HL-60 (cell line): ENCODE measurements at places on chromosomes 1 and 21.

GRCh38 chr1:173152598-173152997 is 54.5 kb downstream of the TNFSF4 start:
- no peak for DNase-seq

DNA sequence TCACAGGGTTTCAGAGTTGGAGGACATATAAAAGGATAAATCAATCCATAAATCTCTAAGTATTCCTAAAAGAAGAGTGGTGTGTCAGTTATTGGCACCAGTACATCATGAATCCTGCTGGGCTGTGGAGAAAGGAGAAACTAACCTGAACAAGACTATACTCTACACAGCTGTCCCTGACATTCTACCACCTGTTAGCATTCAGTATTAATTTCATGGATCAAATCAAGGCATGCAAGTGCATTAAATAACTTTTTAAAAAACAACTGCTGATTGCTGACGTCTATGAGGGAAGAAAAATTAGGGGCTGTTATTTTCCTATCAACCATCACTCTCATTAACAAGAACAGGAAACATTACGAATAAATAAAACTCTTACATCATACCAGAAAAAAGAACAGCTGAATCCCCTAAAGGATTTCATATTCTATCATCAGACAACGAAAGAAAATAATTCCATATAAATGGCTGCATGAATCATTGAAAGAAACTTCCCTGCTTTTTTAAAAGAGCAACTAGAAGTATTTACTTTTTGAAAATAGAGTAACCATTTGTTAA is 121.7 kb downstream of the ATF6 start:
- DNase-seq, result no peak

GRCh38 chr1:150753416-150753815 is 12.2 kb downstream of the CTSS start:
- DNase-seq, result no peak

DNA sequence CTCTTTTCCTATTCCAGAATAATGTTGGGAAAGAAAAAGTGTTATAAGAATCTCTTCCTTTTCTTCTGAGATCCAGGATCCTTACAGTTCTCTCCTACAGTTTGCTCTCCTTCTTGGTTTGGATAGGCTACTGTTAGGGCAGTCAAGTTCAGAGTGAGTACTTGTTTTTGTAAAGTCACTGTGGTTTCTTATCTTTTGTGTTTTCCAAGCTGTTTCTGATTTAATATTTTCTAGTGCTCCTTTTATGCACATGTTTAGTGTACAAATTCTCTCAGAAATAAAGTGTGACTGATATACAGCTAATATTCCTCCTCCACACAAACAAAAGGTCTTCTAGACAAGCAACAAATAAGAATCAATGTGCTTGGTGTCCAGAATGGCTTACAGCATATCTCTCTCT is 107.7 kb downstream of the BACH1 start:
- no peak for DNase-seq

GRCh38 chr1:64950284-64950809 is 16.0 kb downstream of the JAK1 start:
- no peak for DNase-seq

- DNase-seq, result no peak
These were observed 53.4 kb downstream of the ZBTB18 start for GRCh38 chr1:244104309-244105060.

DNA sequence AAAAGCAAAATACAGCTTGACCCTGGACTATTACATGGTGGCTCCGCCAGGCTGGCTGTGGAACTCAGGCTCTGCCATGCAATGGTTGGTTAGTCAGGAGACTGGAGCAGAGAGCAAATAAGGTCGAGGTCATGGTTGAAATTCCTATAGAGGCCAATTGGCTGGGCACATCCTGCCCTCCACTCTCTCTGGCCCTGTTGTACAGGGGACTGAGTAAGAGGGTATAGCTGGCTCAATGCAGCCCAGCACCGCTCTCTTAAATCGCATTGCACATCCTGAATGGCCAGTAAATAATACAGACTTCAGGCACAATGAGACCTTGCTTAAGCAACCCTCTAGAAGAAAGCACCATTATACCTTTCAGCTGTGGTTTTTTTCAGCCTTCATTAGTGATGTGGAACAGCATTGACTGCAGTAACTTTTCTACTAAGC is 59.3 kb upstream of the PPP2R5A start:
- no peak for DNase-seq

DNA sequence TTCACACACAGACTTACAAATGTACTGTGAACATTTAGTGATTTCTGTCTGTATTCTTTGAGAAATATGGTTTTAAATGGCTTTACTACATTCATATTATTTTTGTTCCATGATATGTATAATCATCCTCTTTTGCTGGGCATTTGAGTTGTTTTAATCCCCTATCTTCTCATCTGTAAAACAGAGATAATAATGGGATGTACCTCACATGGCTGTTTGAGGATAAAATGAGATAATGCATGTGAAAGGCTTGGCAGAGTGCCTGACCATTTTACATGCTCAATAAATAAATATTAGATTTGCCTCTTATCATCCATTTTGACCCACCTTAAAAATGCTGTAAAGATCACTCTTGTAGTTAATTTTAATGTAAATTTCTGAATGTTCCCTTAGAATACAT is 197.2 kb downstream of the C1orf94 start:
- no peak for DNase-seq

- DNase-seq, result no peak
These were observed 56.9 kb downstream of the COP1 start for GRCh38 chr1:176149939-176150807.

GRCh38 chr1:215276582-215276981 is 194.0 kb downstream of the KCNK2 start:
- DNase-seq, result no peak

DNA sequence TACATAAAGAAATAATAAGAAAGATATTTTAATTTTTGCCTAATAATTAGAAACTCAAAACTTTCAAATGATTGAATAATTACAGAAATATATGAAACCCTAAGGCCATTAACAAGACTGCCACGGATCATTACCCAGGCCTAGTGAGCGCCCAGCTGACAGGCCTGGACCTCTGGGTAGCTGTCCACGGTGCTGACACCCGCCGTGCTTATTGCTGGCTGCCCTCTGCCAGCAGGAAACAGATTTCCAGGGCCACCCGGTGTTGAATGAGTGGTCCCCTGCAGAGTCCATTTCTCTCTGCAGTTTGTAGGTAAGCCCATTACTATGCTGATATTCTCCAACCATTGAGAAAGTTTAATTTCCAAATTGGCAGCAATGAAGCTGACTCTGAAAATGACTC is 254.4 kb upstream of the GJB5 start:
- no peak for DNase-seq

DNA sequence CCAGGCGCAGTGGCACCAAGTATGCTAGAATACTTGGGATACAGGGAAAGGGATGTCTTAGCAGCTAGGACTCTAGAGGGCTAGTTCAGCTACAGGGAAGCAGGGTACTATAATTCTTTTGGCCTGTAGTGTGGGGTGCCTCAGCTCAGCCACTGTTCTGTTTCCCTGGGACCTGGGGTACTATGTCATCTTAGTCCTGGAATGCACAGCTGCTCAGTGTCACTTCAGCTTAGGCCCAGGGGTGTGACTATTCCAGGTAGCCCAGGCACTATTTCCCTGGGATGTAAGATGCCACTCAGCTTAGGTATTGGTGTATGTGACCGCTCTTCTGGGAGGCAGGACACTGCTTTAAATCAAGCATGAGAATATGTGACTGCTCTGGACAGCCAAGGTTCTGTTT is 34.1 kb downstream of the RGSL1 start:
- DNase-seq, result no peak
